ENCODE measurements at places on chromosomes 7 and 10.

DNA sequence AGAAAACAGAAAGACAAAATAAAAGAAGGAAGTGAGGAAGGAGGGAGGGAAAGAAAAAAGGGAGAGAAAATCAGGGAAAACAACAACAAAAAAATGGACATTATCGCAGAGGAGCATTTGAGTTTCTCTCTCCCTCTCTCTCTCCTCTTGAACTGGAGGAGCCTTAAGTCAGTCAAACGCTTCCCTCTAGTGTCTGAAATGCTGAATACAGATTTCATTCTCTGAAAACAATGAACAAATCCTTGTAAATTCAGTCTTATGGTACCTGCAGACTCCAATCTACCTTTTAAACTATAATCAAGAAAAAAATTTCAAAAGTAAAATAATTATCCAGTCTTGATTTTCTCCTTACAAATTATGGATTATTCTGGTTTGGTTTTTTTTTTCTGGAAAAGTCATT is 89.2 kb upstream of the PFKP start:
- DNase-seq: no peak

DNA sequence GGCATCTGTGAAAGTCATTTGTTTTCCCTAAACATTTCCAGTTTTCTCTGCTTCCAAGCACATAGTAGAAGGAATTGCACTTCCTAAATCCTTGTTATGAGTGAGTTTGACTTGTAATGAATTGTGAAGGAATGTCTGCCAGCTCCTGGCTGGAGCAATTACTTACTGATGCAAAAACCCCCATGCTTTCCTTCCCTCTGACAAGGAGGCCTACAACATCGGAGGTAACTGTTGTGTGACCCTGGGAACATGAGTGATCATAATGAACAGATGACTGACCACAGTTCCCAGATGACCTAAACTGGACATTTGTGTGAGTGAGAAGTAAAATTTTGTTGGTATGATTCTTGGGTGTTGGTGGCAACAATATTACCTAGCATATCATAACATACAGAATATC is 21.4 kb upstream of the CPVL start:
- DNase-seq: no peak

DNA sequence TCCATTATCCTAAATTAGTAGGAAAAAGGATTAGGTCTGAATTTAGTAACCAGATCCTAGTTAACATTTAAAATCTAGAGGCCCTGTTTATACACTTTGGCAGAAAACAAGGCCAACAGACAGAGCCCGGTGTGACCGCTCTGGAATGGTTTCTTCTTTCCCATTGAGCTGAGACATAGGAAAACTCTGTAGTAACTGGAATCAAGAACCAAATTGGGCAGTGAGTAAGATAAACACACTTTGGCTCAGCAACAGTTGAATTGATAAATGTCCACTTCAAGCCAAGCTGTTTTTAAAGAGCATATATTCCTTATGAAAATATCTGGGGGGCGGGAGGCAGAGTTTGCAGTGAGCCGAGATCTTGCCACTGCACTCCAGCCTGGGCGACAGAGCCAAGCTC is 343.7 kb upstream of the SEMA3A start:
- DNase-seq: no peak

- no peak for DNase-seq
Measured at GRCh38 chr10:51266496-51266895, 192.2 kb downstream of the PRKG1 start.

- DNase-seq: no peak
Measured at GRCh38 chr7:70680743-70681468, 451.0 kb upstream of the GALNT17 start.

DNA sequence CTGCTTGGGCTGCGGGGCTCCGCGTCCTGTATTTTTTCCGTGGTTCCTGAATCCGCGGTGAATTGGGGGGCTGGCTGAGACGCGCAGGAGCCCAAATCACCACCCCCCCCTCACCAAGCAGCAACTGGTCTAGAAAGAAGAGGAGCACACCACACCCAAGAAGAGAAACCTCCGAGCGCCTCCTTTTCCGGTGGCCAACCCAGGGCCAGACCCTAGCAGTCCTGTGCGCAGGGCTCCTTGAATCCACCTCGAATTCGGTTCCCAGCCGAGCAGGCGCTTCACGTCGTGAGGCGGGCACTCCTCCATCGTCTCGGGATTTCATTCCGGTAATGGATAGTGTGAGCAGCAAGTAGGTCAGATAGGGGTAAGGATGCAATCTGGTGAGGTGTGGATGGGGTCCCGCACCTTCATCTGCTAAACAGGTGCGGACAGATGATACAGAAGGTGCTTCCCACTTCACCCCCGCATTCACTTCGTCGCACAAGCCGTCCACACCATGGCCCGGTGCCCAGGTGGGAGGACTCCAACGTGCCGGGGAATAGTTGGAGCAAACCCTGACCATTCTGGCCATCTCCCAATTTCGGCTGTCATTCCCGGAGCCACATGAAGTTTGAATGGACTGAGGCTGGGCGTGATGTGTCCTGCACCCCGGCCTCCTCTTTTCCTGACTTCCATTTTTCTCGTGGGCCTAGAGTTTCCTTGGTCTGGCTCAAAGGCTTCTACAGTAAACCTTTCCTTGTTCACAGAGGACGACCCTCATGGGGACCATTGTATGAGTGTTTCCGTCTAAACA is 19.8 kb upstream of the ZNF273 start:
- no peak for DNase-seq

DNA sequence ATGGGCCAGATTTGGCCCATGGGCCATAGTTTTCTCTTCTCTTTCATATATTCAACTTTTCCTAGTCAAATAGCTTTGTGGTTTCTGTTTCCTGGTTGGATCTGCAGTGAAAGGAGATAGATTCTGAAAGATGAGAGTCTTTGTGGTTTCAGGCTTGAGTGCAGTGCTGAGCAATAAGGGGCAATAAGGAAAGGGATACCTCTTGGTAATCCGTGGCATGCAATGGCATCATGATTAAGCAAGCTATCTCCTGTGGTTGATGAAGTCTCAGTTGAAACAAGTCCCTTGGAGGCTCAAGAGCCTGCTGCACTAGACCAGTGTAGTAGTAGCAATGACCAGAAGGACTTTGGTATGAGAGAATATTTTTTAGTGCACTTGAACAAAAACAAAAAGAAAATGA is 187.7 kb upstream of the CNTNAP2 start:
- DNase-seq: no peak

DNA sequence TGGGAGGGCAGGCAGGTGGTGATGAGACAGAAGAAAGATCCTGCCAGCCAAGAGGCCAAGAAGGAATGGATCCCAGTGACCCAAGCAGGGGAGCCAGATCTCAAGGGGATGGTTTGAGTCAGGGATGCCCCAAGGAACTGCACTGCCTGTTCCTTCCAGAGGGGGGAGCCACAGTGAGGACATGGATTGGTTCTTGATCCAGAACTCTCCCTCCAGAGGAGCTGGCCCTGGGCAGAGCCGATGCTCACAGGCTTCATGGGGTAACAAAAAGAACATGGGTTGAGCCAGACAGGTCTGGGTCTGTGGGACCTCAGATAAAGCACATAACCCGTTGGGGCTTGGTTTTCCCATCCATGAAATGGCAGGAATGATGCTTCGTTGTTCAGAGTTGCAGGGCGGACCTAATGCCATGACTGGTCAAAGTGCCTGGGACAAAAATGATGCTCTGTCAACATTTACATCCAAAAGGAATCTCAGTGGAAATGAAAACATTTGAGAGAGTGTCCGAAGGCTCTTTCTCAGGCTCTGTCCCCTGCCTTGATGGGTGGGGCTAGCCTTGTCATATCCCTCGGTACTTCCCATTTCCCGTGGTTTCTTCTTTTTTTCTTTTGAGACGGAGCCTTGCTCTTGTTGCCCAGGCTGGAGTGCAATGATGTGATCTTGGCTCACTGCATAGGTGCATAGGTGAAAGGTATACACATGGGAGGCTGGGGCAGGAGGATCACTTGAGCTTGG is 4.7 kb upstream of the DENND2A start:
- DNase-seq: no peak

DNA sequence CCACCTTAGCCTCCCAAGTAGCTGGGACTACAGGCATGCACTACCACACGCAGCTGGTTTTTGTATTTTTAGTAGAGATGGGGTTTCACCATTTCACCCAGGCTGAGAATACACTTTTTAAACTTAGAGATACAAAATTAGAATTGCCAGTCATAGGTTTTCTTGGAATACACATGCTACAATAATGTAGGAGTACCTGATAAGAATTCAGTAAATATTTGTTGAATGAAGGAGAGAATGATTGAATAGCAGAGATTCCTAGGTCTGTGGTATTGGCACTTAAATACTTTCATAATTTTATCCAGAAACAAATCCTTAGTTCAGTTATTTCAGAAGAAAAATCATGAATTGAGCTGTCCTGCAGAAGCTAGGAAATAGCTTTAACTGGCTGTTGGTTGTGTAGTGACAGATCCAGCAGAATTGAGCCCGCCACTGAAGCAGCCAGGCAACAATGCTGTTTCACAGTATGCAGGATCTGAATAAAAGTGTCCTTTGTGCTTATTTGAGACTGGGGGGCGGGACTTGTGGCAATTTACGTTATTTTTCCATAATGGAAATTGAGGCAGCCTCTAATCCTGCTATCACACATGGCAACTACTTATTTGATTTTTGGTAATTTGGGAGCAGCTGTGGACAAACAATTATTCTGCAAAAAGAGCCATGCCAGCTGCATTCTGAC is 31.5 kb downstream of the NRF1 start:
- DNase-seq: no peak

GRCh38 chr7:72492461-72493065 is 80.4 kb upstream of the CALN1 start:
- peak; percentile 29 for DNase-seq

GRCh38 chr7:92613214-92613613 is 23.0 kb upstream of the FAM133B start:
- no peak for DNase-seq

DNA sequence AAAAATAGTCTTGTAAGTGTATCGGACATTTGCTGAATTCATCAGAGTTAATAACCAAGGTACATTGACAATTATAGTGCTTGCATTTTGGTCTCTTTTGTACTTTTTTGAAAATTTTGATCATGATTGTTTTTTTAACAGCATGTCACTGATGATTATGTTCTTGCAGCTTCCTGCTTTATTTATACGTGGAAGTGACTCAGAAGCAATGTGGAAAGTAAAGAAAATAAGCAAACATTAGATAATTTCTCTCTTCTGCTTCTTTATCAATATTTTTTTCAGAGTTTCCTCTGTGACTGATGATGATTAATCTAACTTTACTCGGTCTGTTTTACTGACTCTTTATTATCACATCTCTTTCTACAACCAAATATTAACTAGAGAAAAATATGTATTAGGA is 1351.9 kb downstream of the REEP3 start:
- DNase-seq: no peak

DNA sequence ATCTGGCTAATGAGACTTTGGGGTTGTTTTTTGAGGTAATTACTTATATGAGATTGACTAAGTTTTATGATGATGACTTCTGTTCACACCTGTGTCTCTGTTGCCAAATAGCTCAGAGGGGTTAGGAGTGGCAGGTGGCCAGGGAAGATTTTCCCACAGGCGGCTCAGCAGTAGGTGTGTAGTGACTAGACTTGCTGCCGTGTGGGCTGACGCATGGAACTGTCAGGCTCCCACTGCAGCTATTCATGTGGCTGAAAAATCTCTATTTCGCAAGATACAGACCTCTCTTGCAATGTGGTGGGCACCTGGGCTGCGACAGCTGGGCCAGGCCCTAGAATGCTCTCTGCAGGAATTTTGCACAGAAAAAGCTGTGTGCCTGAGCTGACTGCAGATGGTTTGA is 1.4 kb downstream of the CPA4 start:
- no peak for DNase-seq

- no peak for DNase-seq
Measured at GRCh38 chr10:21369697-21370096, 155.8 kb downstream of the SKIDA1 start.

DNA sequence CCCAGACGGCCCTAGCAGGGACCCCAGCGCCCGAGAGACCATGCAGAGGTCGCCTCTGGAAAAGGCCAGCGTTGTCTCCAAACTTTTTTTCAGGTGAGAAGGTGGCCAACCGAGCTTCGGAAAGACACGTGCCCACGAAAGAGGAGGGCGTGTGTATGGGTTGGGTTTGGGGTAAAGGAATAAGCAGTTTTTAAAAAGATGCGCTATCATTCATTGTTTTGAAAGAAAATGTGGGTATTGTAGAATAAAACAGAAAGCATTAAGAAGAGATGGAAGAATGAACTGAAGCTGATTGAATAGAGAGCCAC is 184 bp downstream of the CFTR start:
- no peak for DNase-seq

- DNase-seq: no peak
Measured at GRCh38 chr10:27944005-27944404, 54.9 kb downstream of the ODAD2 start.

- no peak for DNase-seq
Measured at GRCh38 chr10:50469778-50470193, 154.0 kb downstream of the SGMS1 start.

GRCh38 chr7:30906014-30906413 is 5.6 kb upstream of the AQP1 start:
- DNase-seq: peak; percentile 58

- DNase-seq: no peak
Measured at GRCh38 chr7:125409921-125410320, 480.3 kb upstream of the POT1 start.

GRCh38 chr10:112769611-112770370 is 180.3 kb upstream of the TCF7L2 start:
- no peak for DNase-seq

GRCh38 chr10:47095848-47096612 is 184.8 kb downstream of the PTPN20 start:
- no peak for DNase-seq

GRCh38 chr7:15874774-15875173 is 188.3 kb upstream of the MEOX2 start:
- DNase-seq: no peak

DNA sequence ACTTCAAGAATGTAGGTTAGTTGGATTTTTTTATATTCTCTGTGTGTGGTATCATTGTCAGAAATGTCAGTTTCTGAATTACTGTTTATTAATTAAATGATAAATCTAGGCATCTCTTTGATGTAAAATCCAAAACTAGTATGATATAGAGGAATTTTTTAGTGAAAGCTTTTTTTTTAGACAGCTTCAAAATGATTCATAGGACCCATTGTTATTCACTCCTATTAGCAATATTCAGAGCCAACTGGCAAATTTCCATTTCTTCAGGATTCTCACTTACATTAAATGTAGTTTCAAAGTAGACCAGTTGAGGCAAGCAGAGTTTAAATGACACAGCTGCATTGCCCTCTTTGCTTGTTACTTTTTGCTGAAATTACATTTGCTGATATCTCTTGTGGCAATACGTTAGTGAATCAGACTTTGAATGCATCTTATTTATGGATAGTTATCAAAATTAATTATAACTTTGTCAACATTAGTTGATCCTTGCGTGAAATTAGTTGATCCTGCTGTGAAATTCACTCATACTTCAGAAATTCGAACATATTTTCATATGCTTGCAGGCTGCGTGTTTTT is 20.3 kb downstream of the ZNF277 start:
- no peak for DNase-seq

GRCh38 chr7:7967886-7968543 is 581 bp upstream of the GLCCI1 start:
- no peak for DNase-seq

DNA sequence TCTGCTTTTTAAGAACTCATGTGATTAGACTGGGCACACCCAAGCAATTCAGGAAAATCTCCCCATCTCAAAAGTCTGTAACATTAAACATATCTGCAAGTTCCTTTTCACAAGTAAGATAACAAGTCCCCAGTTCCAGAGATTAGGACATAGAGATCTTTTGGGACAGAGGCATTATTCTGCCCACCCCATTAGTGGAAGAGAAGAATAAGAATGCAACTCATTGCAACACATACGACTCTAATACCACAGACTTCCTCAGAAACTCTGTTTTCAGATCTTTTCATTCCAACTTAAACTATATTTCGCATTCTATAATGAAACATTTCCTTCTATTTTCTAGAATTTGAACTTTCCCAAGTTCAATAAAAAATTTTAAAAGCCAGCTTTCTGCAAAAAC is 137.7 kb downstream of the SEMA3C start:
- no peak for DNase-seq
